Right renal cortex interstitium (tissue), 3 donors: ENCODE measurements at places on chromosomes 1 and 21. TPM values are rescaled to one million over a fixed set of nuclear protein-coding genes. Genes with fewer than 3 reads are reported as not detected.

DNA sequence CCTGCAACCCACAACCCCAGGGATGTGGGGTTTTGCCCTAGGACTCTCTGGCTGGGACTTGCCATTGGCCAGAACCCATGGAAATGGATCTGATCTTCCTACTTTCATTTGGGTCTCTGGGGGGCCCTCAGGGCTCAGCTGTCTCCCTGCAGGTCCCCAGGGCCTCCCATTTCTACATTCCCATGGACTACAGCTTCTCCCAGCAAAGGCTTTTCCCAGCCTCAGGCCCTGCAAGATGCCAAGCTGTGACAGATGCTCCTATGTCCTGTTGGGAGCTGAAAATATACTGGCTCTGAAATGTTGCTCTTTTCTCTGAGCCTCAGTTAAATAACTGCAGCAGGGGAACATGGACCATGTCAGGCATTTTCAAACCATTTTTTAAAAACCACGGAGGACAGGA lies 99.5 kb upstream of the IGSF21 start:
- DNase-seq = no peak

- no peak for DNase-seq
Measured at GRCh38 chr1:86435327-86435726, 11.4 kb downstream of the CLCA2 start.

The DNASE2B gene
- 0.10 TPM for polyA plus RNA-seq

DNA sequence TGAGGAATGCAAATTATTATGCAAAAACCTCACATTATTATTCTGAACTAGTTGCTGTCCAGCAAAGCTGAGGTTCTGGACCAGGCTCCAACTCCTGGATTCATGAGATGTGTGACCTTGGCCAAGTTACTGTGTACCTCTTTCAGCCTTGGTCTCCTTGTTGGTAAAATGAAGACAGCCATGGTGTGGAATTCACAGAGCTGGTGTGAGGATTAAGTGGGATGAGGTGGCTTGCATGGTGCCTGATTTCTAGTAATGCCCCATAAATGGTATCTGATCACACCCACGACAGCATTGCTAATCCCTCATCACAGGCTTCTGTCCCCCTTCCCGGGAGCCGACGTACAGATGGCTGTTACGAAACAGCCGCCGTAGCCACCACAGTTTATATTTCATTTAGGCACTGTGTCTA lies 59.6 kb downstream of the PGBD5 start:
- DNase-seq = no peak

The SLC1A7 gene
- polyA plus RNA-seq = 0.08 TPM

DNA sequence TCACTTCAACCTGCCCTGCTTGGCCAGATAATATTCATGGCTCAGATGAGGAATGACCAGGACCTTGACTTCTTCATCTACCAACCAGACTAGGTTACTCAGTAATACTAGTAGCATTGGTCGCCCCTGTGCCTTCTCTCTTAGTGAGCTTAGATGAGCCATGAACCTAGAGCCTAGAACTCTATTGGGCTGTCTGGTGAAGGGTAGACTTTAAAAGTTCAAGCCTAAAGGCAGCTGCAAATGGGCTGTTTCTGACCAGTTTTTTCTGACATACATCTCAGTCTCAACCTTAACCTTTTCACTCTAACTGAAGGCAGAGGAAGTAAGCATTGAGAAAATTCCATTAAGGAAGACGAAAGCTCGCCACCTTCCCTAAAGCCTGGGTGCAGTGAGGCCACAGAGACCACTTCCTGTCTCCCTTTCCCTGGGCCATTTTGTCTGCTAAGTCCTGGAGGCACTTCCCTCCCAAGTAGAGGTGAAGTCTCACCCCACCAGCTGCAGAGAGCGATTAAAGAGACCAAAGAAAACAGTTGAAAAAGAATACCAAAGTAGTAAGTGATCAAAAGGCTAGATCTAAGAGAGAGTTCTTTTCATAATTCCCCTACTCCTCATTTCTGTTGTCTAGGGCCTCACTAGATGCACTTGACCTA lies 53.3 kb downstream of the MTR start:
- DNase-seq = no peak

GRCh38 chr1:221855156-221855555 lies 113.3 kb upstream of the DUSP10 start:
- DNase-seq = no peak

GRCh38 chr1:111804776-111805175 lies 49.1 kb downstream of the DDX20 start:
- DNase-seq = no peak

The TNFSF18 gene
- polyA plus RNA-seq = 0.10 TPM

DNA sequence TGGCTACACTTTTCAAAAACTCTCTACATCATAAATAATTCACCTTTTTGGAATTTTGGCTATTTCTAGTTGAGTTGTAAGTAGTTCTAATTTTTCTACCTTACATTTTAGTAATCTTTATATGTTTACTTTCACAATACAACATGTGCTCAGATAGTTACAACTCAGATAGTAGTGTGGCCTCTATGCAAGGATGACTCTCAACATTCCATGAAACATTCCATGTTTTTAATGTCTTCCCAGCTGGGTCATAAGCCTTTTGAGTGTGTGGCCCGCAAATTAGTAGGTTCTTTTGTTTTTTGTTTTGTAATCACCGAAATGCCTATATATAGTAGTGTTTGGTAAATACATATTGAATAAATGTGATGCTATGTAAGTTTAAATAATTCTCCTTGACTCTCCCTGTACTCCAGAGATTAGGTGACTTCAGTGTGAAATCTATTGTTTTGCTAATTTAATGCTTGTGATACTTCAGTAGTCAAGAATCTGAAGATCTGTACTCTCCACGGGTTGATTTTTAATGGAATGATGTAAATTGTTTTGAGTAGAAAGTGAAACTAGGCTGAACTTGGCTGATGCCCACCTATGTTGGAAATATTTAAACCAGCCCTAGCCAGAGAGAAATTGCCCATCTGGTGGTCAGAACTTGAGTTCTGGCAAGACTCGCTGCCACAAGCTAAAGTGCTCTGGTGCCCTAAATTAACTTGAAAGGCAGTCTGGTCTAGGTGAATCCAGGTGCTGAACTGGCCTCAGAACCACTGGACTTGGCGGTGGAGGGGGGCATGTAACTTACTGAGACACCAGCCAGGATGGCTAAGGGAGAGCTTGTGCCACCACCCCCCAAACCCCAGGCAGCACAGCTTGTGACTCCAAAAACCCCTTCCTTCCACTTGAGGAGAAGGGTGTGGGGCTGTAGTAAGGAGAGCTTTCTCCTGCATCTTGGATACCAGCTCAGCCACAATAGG lies 165.6 kb downstream of the USP25 start:
- no peak for DNase-seq

The CELSR2 gene
- 24.0 TPM for polyA plus RNA-seq

DNA sequence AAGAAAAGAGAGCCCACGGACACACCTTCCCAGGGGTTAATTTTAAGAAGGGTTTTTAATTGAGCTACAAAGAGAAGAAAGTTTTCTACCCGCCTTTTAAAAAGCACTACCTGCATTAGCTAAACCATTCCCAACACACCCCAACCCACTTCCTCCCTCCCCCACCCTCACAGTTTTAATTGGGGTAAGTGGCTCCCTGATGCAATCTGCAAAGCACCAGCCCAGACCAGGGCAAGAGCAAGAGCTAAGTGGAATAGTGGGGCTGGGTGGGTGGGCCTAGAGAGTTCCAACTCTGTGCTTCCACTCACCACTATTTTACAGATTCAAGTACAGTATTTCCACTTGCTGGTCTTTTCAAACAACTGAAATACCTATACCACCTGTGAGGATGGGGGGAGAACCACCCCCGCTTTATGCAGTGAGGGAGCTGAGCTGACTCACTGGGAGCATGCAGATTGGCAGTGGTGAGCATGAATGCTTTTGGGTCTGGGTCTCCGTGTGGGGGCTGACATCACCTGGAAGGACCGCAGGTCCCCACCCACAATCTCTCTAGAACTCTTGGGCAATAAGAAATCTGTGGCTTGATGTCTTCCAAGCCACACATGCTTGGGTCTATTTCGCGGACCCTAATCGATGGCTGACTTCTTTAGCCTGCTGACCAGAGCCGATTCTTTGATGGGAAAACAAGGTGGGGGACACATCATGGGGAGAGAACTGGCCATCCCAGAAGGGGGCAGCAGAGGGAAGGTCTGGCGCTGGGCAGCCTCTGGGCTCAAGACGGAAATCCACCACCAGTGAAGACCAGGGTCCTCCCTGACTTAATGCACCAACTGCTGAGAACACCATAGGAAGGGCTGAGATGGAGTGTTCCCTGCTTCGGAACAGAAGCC lies 95.5 kb downstream of the SSBP3 start:
- DNase-seq = no peak

The TSPAN2 gene
- 44.0 TPM for polyA plus RNA-seq

The AGO3 gene
- polyA plus RNA-seq = 10.8 TPM

The PALMD gene
- polyA plus RNA-seq = 2.5 TPM
